ELR (cell line): ENCODE measurements at places on chromosomes 16 and 17.

DNA sequence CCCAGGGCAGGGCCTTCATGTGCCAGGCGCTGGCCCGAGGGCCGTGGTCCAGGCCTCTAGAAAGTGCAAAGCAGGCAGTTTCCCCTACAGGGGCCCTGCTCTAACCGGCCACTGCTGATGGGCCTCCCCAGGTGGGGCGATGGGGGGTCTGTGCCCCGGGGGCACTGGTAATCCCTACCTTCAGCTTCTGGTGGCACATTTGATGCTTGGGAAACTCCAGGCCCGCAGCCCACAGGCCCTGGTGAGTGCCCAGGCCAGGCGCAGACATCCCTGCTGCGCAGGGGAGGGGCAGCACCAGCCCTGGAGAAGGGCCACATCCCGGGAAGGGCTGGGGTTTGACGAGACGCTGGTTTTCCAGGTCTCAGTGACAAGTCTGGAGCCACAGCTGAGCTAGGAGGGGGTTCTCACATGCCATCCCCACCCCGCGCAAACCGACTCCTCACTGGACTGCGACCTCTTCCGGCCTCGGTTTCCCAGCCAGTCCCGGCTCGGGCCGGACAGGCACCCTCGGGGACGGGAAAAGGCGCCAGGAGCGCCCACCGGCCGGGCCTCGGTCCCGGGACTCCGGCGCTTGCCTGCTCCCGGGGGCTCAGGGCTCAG lies 1.6 kb downstream of the DOC2B start:
- DNase-seq: no peak

DNA sequence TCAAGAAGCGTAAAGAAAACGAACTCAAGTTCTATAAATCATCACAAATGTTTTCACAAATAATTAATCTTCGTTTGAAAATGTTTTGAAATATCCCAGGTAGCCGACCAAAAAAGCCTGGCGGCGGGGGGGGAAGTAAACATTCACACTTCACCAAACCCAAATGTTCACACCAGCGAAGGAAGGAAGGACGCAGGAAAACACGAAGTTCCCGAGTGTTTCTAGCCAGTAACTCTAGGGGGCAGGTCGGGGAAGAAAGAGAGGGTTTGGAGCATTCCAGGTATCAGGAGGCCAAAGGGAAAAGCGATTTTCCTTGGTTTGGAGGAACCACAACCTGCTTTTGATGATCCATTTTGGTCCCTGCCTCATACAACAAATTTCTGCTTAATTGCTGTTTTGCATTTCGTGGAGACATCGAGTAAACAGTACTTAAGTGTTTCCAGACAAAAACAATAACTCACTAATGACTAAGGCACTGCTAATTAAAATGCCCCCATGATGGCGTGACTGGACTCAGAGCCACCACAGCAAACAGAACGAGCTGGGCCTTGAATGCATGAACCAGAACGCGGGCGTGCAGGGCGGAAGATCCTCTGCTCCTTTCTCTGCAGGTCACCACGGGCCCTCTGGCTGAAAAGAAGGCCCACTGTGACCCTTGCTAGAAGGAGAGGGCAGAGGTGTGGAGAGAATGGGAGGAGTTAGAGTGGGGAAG lies 16.6 kb downstream of the ZFHX3 start:
- peak; percentile 16 for DNase-seq

GRCh38 chr17:60857556-60858080 lies 180.0 kb downstream of the BCAS3 start:
- DNase-seq: no peak

GRCh38 chr16:17829811-17830210 lies 359.1 kb upstream of the XYLT1 start:
- DNase-seq: no peak

GRCh38 chr16:8850279-8850885 lies 18.4 kb downstream of the CARHSP1 start:
- DNase-seq: peak; percentile 94

GRCh38 chr16:90018652-90019542 lies at the start of gene DBNDD1:
DBNDD1 (minus strand) TSS chr16:90019456; CDS start chr16:90019341, 115 bp downstream.
- DNase-seq: no peak

DNA sequence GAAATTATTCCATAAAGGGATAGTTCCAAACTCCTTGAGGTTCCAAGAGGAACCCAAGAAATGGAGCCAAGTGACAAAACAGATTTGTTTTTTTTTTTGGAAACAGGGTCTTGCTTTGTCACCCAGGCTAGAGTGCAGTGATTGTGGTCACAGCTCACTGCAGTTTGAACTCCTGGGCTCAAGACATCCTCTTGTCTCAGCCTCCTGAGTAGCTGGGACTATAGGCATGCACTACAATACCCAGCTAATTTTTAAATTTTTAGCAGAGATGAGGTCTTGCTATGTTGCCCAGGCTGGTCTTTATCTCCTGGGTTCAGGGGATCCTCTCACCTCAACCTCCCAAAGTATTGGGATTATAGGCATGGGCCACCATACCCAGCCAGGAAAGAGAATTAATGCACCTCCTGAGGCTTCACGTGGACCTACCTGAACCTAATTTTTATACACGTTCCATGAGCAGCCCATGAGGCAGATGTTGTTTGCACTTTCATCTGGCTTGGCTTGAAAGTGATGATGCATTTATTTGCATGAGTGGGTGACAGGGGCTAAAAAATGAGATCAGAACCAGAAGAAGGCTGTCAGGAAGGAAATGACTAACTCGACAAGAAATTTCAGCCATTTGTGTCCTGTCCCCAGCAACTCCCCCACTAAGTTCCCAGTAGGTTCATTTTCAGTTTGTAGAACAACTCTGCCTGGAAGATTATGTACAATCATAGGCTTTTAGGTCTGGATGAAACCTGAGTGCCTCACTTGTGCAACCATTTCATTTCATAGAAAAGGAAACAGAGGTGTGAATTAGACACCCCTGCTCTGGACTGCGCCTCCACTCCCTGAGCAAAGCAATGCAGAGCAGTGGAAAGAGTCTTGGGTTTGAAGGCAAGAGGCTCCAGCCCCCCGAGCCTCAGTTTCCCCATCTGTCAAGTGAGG lies 10.3 kb upstream of the IRF8 start:
- DNase-seq: peak; percentile 90

DNA sequence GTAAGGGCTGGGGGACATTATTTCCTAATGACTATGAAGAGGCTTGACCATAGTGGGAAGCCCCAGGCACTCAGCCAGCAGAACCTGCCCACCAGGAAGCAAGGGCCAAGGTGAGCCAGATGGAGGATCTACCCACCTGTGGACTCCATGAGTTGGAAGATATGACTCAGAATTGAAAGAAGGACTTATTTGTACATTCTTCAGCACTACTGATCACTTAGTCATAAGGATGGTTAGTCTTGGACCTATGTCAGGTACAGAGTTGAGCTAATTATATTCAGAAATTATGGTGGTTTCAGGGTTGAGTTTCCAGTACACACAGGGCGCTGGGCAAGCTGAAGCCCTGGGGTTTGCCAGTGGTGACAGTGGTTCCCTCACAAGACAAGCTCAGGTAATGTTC lies 24.0 kb upstream of the GRIN2A start:
- no peak for DNase-seq

DNA sequence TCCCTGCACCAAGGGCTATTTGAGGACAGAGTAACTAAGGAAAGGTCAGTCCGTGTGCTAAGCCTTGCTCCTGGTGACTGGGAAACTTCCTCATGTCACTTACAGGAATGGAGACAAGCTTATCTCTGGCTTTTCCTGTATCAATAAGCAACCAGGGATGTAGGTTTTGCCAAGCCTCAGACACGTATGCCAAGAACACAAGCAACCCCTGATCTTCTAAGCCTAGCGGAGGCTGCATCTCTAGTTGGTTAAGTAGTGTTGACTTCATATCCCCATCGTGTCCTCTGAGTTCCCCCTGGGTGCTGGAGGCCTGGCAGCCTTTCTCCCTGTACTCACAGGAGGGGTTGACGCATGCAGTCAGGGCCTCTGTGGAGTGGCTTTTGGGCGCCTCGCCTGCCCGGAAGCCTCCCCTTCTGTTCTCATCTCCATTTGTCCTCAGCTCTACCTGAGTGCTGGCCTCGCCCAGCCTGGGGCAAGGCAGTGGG lies 1.4 kb upstream of the C1QTNF1 start:
- no peak for DNase-seq

- peak; percentile 30 for DNase-seq
These were observed 22.2 kb upstream of the ALKBH5 start for GRCh38 chr17:18161207-18162145.

DNA sequence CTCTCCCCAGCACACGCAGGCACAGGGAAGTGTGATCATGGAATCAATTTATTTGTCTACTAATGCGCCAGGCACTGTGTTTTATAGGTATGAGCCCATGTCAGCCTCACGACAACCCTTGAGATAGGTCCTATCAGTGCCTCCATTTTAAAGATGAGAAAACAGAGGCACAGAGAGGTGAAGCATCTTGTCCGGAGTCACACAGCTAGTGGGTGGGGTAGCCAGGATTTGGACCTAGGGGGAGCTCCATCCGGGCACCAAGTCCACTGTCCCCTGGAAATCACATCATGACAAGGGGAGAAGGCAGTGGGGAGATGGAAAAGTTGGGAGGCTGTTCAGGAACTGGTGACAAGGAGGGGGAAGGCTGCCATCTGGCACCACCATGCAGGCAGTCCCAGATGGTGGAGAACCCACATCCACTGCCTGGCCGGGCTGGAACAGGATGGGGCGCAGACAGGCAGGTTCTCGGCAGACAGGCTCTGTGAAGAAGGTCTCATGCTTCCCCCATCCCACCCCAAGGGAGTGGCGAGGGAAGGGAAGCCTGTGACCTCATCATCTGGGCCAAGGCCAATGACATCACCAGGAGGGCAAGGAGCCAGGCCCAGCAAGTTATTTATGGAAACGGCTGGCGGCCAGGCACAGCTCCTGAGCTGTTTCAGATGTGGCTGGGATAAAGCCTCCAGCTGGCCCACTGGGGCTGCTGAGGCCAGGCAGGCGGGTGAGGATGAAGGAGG lies 126.0 kb upstream of the SDK2 start:
- DNase-seq: peak; percentile 18

GRCh38 chr17:5694551-5694950 lies 110.2 kb upstream of the NLRP1 start:
- DNase-seq: no peak

GRCh38 chr17:15883617-15884111 lies 61.3 kb upstream of the ADORA2B start:
- DNase-seq: peak; percentile 92
